Panc1 (cell line): ENCODE measurements at places on chromosomes 2 and 18.

GRCh38 chr18:11651899-11652298 lies 37.2 kb upstream of the GNAL start:
- no peak for DNase-seq

DNA sequence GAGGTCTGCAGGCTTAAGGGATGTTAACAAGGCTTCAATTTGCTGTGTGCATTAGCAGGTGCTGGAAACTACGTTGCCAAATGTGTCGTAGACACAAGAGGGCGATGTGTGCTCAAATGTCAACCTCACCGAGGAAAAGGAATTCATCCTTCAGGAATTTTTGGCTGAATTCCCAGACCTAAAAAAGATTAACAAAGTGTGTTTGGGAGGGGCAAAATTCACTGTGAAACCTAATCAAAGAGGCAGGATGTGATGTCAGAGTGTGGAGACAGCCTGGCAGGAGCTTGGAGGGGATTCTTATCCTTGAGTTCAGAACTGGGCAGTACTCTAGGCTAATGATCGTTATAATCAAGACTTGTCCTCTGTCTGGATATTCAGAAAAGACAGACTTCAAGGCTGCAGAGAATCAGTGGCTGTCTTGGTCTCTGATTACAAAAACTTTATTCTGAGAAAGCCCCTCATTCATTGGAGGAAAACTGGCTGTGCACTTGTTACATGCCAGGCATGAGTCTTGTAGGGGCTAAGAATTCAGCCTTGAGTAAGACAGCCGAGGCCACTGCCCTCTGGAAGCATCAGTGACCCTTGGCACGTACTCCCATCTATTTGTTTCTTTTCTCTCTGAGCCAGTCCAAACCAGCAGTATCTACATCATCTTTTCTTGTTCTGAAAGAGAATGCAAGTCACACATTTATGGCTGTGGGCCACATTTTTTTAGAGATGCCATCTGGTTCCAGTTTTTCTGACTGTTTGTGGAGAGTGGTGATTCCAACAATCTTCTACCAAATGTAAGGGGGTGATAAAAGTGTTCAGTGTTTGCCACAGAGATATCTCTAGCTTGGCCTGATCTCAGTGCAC lies 18.7 kb upstream of the SCYGR1 start:
- DNase-seq: peak; percentile 86

DNA sequence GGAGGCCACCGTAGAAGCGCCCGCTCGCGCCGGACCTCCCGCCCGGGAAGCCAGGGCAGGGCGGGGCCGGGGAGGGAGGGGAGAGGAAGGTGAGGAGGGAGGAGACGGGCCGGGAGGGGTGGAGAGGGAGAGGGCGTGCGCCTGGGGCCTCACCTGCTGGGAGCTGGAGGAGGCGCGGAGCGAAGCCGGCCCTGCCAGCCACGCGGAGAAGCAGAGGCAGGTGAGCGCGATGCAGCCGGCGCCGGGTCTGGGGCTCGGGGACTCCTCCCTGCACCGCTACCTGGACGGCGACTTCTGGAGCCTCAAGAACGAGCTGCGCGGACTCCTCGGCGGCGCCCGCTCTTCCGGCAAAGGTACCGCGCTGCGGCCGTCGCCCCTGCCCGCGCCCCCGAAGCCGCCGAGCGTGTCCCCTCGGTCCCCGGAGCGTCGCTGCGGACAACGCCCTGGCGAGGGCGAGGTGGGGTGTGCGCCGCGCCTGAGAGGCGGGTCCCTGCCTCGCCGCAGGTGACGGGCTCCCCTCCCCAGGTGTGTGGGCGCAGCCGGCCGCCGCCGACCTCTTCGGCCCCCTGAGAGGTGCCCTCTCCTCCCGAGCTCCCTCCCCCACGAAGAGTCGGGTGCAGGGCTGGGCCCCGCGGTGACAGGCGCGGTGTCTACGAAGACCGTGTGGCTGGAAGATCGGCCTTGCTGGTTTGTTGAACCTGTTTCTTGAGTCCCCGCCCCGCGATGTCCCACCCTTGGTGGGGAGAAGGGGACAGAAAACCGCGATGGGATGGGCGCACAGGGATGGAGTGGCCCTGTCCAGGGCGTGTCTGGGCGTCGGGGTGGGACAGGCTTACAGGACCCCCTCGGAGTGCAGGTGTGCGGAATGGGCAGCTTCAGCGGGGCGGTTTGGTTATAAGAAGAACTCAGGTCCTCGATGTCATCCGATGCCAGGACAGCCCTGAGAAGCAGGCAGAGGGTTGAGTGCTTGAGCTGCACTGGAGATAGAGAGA lies at the start of gene ACOXL:
Gene ACOXL (plus strand): TSS at position 152 of the 992 bp plus-strand sequence. CDS start 35,817 bp downstream, outside the sequence.
- DNase-seq: no peak

DNA sequence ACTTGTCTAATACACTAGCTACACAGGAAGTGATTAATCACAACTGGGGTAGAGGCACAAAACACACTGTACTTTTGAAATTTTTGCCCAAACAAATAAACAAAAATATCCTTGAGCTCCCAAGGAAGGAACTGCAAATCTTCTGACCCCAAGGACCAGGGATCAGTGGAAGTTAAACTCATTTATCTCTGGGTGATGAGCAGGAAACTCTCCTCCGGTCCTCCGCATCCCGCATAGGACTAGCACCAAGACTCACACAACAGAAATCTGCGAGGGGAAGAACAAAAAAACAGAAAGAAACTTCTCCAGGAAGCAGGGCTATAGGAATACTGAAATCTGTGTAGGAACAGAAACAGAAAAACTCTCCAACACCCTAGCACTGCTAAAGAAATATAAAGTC lies 650.3 kb downstream of the DCDC2C start:
- no peak for DNase-seq

GRCh38 chr18:59959606-59960005 lies 59.8 kb downstream of the PMAIP1 start:
- DNase-seq: no peak

GRCh38 chr2:237962432-237963084 lies 4.3 kb upstream of the UBE2F start:
- no peak for DNase-seq

GRCh38 chr18:45423659-45424058 lies 191.6 kb upstream of the SLC14A2 start:
- no peak for DNase-seq

GRCh38 chr2:232645061-232645460 lies 11.7 kb downstream of the EFHD1 start:
- no peak for DNase-seq

DNA sequence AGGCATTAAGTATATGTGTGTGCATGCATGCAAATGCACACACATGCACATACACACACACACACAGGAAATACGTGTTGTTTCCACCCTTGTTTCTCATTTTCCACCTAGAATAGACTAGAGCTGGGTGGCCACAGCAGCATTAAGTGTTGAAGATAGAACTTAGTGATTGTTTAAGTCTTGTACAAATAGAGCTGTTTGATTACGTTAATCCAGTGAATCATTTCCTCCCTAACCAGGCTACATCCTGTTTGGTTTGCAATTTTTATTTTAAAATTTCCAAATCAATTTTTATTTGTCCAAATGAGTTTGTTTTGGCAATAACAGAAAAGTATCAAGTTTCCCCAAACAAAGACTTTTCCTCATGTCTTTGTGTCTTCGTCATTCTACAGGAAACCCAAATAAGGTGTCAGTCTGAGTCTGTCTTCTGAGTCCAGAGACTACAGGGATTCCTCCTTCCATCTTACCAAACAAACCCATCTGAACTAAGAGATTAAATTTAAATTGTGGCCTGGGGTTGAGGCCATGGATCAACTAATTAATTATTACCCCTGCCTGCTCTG lies 74.6 kb upstream of the GALNT5 start:
- peak; percentile 50 for DNase-seq

- DNase-seq: no peak
Measured at GRCh38 chr2:185738679-185739472, at the start of gene FSIP2. Gene FSIP2 (plus strand): TSS chr2:185738804. CDS start chr2:185738895, 91 bp downstream.

DNA sequence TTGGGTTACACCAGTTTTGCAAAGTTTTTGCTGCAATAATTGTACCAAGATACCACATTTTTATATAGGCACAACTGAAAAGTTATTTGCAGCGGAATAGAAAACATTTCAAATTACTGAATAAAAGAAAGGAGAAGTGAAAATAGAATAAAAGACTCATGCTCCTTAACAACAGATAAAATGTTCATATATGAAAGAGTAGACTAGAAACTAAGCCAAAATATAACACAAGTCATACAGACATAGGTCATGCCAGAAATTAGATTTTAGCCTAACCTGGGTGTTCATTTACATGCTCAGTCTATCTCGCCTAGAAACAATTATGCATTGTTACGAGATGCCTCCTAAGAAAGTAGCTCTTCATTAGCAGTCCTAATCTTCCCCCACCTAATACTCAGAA lies 16.4 kb upstream of the MAP3K20 start:
- DNase-seq: no peak

GRCh38 chr2:60780721-60781120 lies 24.7 kb downstream of the PAPOLG start:
- DNase-seq: no peak

DNA sequence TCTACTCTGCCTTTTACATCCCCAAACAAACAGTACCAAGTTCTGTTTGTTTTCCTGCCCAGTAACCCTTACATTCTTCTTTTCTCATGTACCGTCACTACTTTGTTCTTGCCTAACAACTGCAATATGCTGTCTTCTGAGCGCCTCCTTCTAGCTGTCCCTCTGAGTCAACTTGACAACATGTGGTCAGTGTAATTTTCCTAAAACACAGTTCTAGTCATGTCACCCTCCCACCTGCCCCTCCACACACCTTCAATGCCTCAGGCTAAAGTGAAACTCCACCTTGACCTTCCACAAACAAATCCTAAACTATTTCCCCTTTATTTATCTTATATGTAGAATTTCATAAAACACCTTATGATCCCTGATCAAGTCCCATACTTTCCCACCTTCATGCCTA lies 124.6 kb upstream of the CD302 start:
- no peak for DNase-seq

DNA sequence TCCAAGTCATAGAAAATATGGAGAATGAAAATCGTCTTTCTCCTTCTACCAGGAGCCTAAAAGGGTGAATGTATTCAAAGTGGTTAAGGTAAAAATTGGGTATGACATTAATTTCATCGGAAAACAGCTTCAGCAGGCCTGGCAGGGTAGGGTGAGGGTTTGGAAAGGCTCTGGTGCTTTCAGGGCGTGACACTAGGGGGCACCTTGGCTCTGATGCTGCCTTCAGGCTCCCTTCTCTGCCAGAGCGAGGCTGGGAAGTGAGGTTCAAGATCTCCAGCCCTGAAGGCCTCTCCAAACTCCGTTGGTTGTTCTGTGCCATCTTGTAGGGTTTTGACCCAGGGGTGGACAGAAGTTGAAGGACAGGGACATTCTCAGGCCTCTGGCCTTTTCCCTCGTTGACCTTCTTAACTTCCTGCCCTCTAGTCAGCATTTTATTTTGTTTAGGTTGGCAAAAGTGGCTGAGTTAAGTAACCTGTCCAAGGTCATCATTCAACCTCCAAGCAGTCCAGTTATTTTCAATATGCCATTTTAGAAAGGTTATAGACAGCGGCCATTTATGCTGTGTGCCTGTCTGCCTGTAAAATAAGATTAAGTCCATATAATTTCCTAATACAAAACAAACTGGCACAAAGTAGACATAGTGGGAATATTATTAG lies 40.3 kb downstream of the EML6 start:
- DNase-seq: no peak

- no peak for DNase-seq
Measured at GRCh38 chr2:219282375-219282774, 3.2 kb downstream of the DNAJB2 start.

- DNase-seq: no peak
Measured at GRCh38 chr18:9174302-9174701, 37.7 kb downstream of the ANKRD12 start.

DNA sequence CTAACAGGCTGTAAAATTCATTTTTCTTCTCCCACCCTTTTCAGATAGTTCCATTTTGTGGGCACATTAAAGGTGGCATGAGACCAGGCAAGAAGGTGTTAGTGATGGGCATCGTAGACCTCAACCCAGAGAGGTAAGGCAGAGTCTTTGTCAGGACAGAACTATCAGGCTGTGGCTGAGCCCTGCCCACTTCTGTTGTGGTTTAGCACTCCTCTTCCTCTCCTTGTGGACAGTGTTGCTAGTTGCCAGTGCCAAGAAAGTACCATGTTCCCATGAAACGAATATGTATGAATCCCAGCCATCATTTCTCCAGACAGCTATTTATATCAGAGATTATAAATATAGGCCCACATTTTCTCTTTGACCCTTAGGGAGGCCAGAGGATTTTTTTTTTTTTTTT lies 1.6 kb downstream of the LGALSL start:
- DNase-seq: no peak

DNA sequence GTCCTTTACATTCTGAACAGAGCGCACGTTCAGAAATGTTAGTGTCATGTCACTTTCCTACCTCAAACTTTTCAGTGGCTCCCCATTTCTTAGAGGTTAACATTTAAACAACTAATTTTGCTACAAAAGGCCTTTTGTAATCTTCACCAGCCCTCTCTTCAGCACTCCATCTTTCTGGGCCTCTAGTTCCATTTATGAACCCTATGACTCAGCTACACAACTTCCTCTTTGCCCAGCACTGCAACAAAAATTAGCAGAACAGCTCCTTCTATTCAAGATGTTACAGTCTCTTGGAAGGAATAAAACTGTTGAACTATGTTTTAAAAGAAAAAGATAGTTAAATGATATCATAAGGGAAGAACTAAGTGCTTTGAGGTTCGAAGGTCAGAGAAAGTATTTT lies 139.9 kb downstream of the VWC2L start:
- no peak for DNase-seq

- DNase-seq: peak; percentile 63
Measured at GRCh38 chr2:64330281-64331113, 123.5 kb upstream of the LGALSL start.

- no peak for DNase-seq
Measured at GRCh38 chr2:108575132-108575966, 41.1 kb downstream of the LIMS1 start.

- no peak for DNase-seq
Measured at GRCh38 chr2:10507106-10507505, 59.0 kb upstream of the ODC1 start.

DNA sequence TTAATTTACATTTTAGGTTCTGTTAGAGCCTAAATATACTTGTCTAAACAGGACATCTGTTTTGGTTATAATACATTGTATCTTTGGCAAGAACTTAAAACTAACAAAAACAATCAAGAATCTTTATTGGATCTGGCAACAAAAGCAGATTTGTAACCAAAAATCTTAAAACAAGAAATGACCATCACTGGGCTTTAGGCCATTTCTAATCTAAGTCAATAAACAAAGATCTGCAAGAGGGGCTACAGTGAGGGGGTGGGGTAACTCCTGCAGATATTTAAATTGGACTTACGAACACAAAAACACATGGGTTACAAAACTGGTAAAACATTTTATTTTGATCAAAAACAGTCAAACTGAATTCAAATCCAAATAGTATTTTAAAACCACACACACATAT lies 77.3 kb downstream of the SRBD1 start:
- DNase-seq: no peak

DNA sequence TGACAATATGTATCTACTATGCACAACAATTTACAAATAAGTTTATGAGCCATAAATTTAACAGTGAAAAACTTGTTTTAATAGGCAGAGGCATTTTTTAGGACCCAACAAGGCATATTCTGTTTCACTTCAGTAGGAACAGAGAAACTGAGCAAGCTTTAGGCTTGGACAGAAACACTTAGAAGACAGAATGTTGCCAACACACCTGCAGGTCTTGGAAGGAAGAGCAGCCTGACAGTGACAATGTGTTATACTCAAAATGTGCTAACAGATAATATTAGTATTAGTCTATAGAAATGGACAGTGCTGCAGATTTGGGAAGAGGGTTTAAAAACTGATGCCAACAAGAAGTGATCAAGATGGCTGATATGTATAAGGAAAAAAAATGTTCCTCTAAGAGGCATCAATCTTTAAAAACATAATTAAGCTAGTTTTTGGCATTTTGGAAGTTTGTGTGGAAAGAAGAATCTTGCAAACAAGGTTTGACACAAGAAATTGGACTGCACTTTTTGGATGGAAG lies 297.1 kb upstream of the FSIP2 start:
- DNase-seq: no peak
